ENCODE measurements at places on chromosomes 12 and 14.

GRCh38 chr14:95122621-95122945, 34.7 kb downstream of the DICER1 start:
- DNase-seq, result no peak

DNA sequence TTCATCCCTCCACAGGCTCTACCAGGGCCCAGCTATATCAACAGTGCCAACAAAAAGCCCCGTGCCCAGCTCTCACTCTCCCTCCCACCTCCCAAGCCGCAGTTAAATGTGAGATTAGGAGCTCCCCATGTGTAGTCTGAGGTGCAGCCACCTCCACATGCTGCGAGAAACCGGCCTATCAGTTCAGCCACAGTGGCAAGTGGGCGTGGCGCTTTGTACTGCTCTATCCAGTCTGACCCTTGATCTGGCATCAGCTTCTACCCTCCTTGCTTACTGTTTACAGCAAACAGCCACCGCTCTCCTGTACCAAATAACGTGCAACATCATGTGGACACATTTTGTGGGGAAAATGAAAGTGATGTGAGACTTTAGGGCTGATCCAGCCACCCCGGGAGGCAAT, 1.7 kb downstream of the PLEK2 start:
- DNase-seq, result no peak

DNA sequence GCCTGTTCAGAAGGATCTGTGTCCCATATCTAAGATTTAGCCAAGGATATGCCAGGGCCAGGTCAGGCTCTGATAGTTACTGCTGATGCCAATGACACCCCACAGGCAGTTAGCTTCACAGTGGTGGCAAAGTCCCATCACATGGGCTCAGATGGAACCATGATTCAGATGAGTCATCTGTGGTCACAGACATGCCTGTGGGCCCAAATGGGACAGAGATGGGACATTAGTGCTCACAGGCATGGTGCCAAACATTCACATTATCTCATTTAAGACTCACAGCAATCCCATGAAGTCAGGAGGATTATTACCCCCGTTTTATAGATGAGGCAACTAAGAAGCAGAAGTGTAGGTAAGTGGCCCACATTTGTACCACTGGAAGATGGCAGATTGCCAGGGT, 207.8 kb downstream of the DPF3 start:
- no peak for DNase-seq

DNA sequence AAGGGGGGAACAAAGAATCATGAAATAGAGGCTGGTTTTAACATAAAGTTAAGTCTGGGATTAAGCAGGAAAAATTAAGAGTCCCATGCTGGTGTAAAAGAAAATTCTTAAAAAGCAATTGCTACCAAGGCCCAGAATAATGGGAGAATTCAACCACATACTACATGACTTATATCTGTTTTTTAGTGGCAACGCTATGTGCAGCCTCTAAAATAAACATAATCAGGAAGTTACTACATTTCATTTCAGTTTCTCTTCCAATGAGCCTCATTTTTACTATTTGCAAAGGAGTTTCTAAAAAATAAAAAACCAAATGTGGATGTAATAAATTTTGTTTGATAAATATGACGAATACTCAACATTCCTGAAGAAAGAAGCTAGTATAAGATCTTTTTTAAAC, 58.1 kb downstream of the CPNE8 start:
- no peak for DNase-seq

GRCh38 chr14:59160506-59160905, 28.0 kb upstream of the DAAM1 start:
- no peak for DNase-seq

- no peak for DNase-seq
Measured at GRCh38 chr14:32324601-32325000, 4.5 kb upstream of the AKAP6 start.

DNA sequence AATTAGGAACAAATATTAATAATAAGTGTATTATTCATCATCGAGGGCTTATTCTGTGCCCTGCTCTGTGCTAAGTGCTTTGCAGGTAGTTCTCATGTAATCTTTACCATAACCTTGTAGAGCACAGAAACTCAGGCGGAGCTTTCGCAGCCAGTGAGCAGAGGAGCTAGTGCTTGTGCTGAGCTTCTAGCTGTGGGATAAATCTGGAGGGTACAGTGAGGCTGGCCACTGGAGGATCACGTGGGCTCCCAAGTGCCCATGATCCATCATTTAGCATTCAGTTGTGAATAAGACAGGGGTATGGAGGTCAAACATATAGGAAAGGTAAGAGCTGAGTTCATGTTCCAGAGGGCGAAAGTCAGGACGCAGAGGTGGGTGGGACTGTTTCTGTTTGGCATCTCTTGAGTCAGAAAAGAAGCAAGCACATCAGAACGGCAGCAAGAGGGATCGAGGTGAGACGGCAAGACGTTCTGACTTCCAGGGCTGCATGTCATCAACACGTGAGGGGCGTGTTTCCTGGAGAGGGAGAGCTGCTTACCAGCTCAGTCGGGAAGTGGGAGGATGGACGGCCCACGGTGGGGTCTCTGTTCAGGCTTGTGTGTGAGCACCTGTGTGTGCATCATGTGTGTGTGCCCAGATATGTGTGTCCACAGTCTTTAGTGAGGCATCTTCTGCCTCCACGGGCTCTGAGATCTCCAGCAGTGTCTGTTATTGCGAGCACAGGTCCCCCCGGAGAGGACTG, 16.8 kb upstream of the KRT80 start:
- no peak for DNase-seq

- no peak for DNase-seq
Measured at GRCh38 chr14:105852378-105853088, 326.1 kb downstream of the TMEM121 start.

DNA sequence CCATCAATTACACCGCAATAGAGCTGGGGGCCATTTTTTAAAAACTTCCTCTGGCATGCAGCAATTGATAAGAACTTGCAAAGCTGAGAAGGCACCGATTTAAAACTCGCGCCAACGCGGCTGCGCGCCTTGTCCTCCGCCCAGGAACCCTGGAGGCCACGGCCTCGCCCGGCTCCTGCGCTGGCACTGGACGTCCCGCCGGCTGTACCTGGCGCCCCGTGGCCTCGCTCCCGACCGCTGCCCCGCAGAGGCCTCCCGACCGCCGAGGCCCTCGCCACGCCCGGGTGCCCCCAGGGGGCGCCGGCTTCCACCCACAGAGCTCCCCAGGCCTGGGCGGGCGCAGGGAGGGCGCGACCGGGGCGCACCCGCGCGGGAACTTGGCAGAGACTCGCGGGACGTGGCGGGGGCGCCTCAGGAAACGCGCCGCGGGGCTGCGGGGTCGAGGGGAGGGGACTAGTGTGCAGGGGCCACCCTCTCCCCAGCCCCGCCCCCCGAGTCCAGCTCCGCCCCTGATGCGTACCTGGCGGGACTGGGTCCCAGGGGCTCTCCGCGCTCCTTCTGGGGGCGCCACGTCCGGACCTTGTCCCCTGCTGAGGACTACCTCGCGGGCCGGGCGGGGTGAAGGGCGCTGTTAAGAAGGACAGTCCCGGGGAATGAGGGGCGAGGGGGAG, 65.7 kb downstream of the TNFAIP2 start:
- no peak for DNase-seq

DNA sequence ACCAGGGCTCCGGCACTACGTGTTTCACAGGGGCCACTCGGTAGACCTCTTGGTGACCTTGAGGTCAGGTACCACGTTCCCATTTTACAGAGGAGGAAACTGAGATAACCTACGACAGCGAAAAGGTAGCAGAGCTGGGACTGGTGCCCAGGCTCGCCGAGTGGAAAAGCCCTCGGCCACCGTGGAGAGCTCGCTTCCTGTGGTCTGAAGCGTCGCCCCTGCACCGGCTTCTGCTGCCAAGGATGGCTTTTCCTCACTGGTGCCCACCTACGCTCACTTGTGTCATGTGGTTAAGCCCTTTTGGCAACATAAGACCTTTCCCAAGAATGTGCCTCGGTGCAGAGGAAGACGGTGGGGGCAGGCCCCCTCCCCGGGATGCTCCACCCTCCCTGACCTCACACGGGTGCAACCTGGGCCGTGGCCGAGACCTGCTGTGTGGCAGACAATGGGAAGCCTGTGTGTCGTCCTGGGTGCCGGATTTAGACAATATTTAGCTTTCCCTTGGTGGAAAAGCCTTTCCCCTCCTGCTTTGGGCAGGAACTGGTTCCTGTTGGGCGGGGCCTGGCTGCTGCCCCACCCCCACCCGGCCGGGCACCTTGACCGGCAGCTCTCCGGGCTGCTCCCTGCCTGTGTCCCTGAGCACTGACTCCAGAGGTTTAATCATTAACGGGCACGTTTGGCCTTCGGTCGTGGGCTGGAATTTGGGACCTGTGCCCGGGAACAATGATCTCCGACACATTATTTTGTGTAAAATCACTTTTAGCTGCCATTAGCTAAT, 32.4 kb upstream of the PPP1R13B start:
- no peak for DNase-seq

- no peak for DNase-seq
Measured at GRCh38 chr12:54328595-54329337, 3.8 kb downstream of the COPZ1 start.

DNA sequence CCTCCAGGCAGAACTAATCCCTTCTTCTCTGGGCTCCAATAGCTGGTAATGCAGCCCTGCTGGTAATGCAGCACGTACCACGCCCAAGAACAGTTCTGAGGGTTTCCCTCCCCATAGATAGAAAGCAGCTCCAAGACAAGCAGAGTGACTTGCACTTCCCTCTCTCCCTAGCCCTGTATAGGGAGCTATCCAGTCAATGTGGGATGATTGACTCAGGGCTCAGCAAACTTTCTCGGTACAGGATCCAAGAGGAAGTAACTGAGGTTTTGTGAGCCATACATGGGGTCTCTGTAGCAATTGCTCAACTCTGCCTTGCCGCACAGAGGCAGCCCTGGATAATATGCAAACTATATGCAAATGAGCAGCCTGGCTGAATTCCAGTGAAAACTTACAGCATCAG, 15.5 kb upstream of the FKBP4 start:
- DNase-seq, result no peak

DNA sequence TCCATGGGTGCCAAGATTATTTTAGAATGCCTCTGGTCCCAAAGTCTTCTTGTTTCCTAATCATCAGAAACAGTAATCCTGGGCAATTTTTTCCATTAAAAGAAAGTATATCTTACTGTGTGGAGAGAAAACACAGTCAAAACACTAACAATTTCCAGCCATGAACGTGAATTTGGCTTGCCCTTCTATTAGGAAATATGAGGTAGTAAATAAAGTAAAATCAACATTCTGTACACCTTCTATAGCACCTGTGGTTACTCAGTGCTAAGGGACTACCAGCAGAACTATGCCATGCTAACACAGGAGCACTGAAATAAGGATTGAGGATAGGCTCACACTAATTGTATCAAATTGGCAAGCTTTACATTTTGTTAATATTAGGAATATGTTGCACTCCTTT, 60.1 kb downstream of the NTN4 start:
- no peak for DNase-seq

GRCh38 chr12:127041985-127042625, 1224.9 kb upstream of the TMEM132C start:
- no peak for DNase-seq

- DNase-seq, result no peak
Measured at GRCh38 chr14:75147423-75148071, 20.7 kb upstream of the NEK9 start.

GRCh38 chr14:20412411-20412810, 890 bp downstream of the TEP1 start:
- no peak for DNase-seq

DNA sequence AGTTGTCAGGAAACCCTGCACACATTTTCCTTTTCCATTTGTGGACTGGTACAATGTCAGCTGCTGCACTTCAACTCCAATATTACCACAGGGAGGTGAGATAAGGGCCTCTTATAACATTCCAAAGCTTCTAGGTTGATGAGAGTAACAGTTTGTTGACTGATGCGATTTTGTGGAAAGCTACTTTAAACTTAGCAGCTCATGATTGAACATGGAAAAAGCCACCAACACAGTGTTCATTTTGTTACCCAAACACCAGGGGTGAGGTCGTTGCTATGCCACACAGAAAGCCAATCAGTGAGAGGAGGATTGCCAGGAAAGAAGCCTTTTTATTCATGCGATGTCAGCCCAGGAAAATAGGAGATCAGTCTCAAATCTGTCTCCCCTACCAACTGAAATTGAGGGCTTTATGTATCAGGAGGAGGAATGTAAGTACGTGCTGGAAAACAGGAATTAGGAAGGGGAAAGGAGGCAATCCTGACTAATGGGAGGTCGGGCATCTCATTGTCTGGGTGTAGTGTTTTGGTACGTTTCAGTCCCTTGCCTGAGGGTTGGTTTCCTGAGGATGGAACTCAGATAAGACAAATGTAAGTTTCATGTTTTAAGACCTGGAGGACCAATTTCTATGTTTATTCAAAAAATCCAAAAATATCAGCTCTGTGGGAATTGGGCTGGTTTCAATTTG, 92.7 kb upstream of the PLEKHA5 start:
- no peak for DNase-seq

DNA sequence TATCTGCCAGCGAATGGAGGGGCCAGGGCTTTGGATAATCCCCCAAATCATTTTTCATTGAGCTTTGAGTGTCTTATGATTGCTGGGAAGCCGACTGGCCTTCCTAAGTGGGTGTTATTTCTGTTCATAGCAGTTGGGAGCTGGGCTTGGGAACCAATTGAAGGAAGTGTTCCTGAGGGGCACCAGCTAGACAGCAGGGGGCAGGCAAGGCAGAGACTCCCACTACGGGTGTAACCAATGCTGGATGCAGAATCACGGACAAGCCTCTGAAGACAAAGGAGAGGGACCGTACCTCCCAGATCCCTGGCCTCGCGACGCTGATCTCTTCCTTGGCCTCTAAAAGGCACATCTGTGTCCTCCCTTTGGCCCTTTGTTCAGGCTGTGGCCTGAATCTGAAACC, 149.0 kb upstream of the PRMT8 start:
- no peak for DNase-seq

DNA sequence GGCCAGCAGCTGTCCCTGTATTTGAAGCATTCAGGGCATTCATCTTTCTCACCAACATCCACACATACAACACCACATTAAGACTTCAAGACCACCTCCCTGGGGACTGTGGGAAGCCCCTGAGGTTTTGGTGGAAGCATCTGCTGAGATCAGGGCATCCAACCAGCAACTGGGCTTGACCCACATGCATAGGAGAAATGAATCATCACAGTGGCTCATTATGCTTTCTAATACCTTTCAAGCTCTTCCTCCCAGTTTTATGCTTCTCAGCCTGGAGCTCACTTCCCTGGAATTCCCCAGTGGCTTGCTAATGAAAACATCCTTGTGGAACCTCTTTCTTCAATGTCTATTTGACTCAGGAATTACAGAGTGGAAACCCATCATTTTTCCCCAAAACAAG, 21.4 kb upstream of the CMKLR1 start:
- DNase-seq, result no peak

DNA sequence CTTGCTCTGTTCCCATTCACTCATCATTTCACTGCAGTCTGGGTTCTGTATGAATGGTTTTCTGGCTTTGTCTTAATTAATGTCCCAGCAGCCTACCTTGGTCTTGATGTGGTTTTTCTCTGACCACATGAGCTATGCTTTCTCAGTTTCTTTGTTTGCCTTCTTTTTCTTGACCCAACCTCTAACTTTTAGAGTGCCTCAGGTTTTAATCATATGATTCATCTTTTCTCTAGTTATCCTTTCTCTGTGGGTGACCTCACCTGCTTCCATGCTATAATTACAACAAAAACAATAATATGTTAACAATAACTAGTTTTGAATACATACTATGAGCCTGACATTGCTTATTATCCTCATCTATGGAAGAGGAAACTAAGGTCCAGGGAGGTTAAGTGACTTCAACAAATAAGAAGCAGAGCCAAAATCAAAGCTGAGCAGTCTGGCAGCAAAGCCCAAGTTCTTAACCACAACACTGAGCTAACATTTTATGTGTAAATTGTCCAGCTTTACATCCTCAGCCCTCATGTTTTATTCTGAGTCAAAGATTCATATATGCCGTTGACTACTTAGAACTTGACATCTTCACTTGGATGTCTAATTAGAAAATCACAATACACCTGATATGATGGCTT, 4.7 kb upstream of the EPYC start:
- DNase-seq, result no peak
